ENCODE measurements at places on chromosomes 4 and X.

GRCh38 chrX:6660567-6661264, 125.8 kb upstream of the VCX3A start:
- DNase-seq, result no peak

GRCh38 chr4:6469144-6469543, 3.3 kb downstream of the PPP2R2C start:
- no peak for DNase-seq

GRCh38 chr4:3407930-3408792, 33.6 kb upstream of the HGFAC start:
- DNase-seq, result no peak

DNA sequence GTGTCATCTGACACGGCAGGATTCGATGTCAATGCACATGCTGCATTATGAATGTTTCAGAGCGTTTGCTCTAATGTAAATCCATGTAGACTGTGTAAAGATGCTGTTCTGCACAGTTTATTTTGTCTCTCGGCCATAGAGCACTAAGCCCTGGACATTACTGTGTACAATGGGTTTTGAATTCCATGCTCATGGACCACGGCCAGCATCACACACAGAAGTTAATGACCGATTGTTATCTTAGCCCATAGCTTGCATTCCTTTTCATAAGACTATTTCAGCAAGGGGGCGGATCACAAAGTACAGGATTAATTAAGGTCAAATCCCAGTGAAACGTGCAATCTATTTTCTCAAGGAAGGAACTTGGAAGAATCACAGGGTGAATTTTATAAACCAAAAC, 286.1 kb upstream of the TENM3 start:
- DNase-seq, result no peak

GRCh38 chr4:138609943-138610350, 367.8 kb upstream of the SLC7A11 start:
- no peak for DNase-seq

- no peak for DNase-seq
Measured at GRCh38 chrX:53319614-53320542, 38.5 kb upstream of the IQSEC2 start.

DNA sequence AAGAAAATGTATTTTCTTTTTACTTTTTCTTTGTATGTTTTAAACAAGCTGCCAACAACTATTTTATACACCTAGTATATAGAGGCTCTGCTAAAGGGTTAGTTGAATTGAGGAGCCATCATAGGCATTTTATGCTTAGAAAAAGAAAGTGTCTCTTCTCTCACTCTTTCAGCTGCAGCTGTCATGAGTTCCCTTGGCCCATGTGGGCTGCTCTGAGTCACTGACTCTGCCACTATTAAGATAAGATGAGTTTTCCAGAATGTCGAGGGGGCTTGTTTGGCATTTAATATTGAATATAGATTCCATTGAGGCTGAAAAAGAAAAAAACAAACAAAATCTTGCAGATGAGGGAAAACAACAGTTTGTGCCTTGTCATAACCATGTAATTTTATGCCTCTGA, 126.0 kb upstream of the PAQR3 start:
- DNase-seq, result no peak

DNA sequence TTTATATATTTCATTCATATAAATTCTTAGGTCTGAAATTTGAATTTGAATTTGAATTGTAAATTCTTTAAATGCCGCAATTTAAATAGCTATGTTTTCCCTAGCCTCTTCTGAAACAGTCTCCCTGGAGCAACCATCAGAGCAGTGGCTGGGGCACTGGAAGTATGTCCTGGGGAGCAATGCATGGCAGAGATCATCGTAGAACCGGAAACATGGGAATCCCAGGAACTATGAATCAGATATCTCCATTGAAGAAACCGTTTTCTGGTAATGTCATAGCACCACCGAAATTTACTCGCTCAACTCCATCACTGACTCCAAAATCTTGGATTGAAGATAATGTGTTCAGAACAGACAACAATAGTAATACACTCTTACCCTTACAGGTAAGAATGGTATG, 4.9 kb downstream of the CPEB2 start:
- DNase-seq, result no peak

GRCh38 chr4:81408341-81408740, 63.4 kb downstream of the RASGEF1B start:
- no peak for DNase-seq

GRCh38 chr4:77385124-77385969, 220.3 kb upstream of the CXCL13 start:
- DNase-seq, result peak; percentile 31

DNA sequence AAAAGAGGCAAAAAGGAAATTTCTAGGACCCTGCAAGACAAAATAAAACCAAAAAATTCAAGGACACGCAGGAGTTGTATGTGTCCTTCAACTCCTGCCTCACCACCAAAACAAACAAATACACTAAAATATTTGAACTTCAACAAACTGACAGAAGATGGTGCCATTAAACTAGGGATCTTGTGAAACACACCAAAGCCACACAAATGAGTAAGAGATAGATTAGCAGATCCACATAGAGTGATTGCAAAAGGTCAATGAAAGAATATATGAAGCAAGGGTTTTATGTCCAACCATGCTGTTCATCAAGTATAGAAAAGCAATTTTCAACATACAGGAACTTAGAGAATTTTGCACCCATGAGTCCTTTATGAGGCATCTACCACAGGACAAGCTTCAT, 40.1 kb upstream of the SCML1 start:
- DNase-seq, result no peak

- DNase-seq, result peak; percentile 40
Measured at GRCh38 chr4:74444891-74445642, at the start of gene AREG. Gene AREG, plus strand, starts transcription at chr4:74445136. Its CDS starts 210 bp downstream, at chr4:74445346.

DNA sequence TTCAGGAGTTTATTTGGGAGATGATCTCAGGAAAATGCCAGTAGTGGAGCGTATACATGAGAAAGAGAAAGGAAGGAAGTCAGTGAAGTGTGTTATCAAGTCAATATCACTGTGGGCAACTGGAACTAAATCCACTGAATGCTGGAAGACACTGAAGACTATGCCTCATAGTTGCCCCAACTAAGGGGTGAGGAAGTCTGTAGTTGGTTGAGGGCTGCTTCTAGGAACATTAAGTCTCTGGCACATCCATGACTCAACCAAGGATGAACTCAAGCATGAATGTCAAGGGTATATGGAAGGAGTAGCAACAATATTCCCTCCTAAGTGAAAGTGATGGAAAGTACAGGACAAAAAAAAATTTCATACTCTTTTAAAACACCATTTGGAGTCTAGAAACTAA, 167.9 kb downstream of the MAGEB17 start:
- no peak for DNase-seq

GRCh38 chrX:69493193-69493592, 10.9 kb upstream of the NALF2 start:
- no peak for DNase-seq

- DNase-seq, result no peak
Measured at GRCh38 chrX:148542481-148543255, 42.3 kb downstream of the AFF2 start.

- no peak for DNase-seq
Measured at GRCh38 chr4:173821036-173821435, 291.0 kb upstream of the HAND2 start.
